Fibroblast of skin of right biceps (primary cell): ENCODE measurements at places on chromosomes 5 and 9.

- peak; percentile 10 for DNase-seq
Observed at GRCh38 chr5:133735346-133735745, 123.0 kb upstream of the FSTL4 start.

DNA sequence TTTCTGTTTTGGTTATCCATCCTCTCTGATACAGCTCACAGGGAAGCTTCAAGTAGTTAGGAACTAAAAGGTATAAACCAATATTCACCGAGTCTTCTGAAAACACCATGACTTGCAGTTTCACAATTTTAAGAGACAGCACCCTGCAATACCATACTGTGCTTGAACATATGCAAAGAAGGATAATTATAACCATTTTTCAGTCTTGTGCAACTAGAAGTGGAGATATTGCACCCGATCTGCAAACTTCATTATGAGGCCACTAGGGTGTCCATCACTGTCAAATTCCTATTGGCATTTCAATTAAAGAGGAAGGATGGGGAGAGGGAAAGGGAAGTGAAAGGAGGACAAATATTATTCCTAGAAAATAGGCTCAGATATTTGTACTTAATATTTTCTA is 32.4 kb upstream of the CEP120 start:
- no peak for DNase-seq

GRCh38 chr5:134392301-134392700 is 19.4 kb downstream of the CDKN2AIPNL start:
- DNase-seq, result no peak

- no peak for DNase-seq
Observed at GRCh38 chr5:76025069-76025468, 58.1 kb upstream of the SV2C start.

- no peak for DNase-seq
Observed at GRCh38 chr5:158538506-158539074, 561.1 kb downstream of the EBF1 start.
